Tongue (tissue), 3 donors: ENCODE measurements at places on chromosomes 3 and 15. TPM values are rescaled to one million over a fixed set of nuclear protein-coding genes. Genes with fewer than 3 reads are reported as not detected.

The MUC20 gene
- total RNA-seq, result 11.5 TPM

The DAPK2 gene
- 14.6 TPM for total RNA-seq

- DNase-seq, result no peak
Observed at GRCh38 chr15:96582473-96582872, 252.0 kb downstream of the NR2F2 start.

The GLDN gene
- total RNA-seq, result 3.0 TPM

- no peak for DNase-seq
Observed at GRCh38 chr3:58766587-58767282, 100.2 kb upstream of the FAM3D start.

GRCh38 chr3:120425572-120426250 lies 25.1 kb downstream of the FSTL1 start:
- DNase-seq, result peak; percentile 89

DNA sequence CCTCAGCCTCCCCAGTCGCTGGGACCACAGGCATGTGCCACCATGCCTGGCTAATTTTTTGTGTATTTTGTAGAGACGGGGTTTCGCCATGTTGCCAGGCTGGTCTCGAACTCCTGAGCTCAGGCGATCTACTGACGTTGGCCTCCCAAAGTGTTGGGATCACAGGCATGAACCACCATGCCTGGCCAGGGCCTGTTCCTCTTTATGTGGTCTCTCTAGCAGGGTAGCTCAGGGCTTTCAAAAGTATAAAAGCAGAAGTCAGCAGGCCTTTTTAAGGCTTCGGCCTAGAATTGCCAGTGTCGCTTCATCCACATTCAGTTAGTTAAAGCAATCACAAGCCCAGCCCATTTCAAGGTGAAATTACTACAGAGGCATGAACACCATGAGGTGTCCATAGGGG lies 7.6 kb downstream of the VHL start:
- no peak for DNase-seq

The TTLL13 gene
- total RNA-seq, result not detected

DNA sequence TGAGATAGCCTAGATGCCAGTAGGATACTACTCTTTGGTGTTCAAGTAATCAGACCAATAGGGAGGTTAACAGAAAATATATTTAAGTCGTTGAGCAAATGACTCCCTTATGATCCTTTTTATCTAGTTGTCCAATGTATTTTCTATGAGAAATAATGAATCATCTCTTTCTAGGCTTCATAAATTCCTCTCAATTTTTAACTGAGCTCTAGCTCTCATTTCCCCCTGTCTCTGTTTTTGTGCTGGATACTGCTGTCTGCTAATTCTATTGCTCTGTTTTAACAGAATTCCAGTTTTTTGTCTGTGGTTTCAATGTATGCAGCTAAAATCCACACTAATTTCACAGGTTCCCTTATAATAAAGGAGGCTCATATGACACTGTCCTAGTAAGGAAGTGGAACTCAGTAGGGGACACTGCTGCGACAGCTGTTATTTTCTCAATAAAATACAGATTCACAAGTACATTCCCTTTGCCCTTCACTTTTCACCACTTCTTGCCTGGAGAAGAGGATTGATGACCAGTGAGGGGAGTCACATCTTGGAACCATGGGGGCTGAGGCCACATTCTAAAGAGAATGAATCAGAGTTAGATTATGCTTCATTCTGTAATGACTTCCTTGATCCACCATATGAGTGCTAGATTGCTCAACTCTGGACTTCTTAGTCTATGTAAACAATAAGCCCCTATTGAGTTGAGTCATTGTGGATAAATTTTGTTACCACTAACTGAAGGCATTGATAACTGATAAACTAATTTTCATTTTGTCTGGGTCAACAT lies 558.7 kb upstream of the KCNMB2 start:
- DNase-seq, result no peak

DNA sequence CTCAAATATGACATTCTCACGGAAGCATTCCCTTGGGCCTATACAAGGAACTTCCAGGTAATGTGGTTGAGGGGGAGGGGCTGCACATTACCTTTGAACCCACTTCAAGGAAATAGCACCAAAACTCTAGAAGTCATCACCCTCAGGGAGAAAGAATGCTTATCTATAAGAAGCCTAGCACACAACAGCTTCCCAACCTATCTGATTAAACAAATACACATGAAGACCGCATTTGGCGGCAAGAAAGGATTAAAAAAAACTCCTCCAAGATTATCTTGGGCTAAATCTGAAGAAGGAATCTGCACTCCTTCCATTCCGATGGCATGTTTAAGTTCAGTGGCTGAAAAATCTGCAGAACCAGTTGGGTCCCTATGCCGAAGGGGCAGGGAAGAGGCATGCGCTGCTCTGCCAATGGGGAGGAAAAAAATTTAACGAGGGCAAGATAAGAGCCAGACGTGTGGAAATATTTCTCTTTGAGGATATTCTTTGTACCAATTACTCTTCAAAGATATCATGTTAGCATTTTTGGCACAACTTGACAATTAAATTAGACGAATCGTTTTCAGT lies 82.0 kb upstream of the WNT5A start:
- DNase-seq, result no peak

GRCh38 chr3:194321693-194322640 lies 29.2 kb downstream of the CPN2 start:
- no peak for DNase-seq

The MAP6D1 gene
- 27.5 TPM for total RNA-seq

- peak; percentile 55 for DNase-seq
Observed at GRCh38 chr15:36428102-36428845, 151.2 kb upstream of the CDIN1 start.

GRCh38 chr3:184135911-184136260 lies 728 bp downstream of the EIF2B5 start:
- no peak for DNase-seq

The TKT gene
- total RNA-seq, result 57.2 TPM

- no peak for DNase-seq
Observed at GRCh38 chr15:57599296-57599810, 7.6 kb downstream of the MYZAP start.

The SEMA3F gene
- total RNA-seq, result 43.3 TPM
